ENCODE measurements at places on chromosomes 3 and 15.

DNA sequence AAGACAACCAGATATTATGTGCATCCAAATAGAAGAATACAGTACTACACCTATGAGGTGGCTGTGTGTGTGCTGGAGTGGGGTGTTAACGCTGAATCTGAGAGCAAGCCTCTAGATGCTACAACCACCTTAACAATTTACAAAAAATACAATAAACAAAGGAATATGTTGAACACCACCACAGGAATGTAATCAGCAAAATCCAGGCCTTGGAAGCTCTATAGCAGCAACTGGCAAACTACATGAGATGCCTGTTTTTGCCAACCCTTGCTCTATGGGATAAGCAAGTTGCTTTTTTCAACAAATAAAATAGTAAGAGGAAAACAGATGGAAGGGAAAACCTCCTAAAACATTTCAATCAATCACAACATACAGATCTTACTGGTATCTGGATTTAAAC, 23.9 kb downstream of the SLTM start:
- DNase-seq = no peak

DNA sequence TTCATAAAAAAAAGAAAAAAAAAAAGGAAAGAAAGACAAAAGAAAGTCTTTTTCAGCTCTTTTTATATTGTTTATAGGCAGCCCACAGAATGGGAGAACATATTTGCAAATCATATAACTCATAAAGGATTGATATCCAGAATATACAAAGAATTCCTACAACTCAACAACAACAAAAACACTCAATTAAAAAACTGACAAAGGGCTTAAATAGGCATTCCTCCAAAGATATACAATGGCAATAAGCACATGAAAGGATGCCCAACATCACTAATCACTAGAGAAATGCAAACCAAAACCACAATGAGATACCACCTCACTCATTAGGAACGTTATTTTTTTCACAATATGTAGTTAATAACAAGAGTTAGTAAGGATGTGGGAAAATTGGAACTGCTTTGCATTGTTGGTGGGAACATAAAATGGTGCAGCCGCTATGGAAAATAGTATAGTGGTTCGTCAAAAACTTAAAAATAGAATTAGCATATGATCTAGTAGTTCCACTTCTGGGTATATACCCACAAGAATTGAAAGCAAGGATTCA, 54.2 kb upstream of the CMTM8 start:
- DNase-seq = no peak

DNA sequence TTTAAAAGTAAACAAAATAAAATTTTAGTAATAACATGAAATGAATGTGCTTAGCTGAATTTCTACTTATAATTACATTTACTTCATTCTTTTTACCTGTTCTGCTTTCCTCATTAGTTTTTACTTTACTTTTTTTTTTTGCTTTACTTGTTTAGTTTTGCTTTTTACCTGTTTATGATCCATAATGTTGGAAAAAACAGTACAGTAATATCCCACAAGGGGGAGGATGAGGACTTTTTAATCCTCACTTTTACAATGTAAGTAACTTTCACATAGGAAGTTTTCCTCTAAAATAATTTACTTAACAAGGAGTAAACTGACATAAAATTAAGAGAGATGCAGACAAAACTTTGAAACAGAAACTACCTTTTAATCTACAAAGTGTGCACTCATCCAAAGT, 268.7 kb downstream of the TBC1D5 start:
- peak; percentile 14 for DNase-seq

DNA sequence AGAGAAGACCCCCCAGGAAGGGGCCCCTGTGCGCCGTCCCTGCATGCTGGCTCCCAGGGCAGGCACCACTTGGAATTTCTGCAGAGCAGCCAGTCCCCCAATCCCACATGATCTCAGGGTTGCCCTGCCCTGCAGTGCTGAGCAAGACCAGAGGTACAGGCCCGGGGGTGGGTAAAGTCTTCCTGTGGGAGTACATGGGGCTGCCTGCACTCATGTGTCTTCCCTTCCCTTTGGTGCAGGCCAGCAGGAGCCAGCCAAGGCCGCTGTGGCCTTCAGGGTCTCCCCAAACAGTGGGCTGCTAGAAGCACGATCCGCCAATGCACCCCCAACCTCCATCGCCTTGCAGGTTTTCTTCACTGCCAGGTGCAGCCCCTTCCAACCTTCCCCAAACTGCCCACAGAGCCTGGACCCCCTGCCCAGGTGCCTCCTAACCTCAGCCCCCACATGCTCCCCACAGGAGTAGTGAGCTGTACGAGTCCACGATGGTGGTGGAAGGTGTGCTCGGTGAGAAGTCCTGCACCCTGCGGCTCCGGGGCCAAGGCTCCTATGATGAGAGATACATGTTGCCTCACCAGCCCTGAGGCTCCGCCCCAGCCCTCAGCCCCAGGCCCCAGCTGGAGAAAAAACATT, 15.0 kb downstream of the ACAA1 start:
- DNase-seq = no peak

GRCh38 chr3:187266691-187267090, 24.8 kb downstream of the MASP1 start:
- no peak for DNase-seq

- DNase-seq = no peak
Observed at GRCh38 chr15:56337084-56337725, 28.0 kb upstream of the TEX9 start.

DNA sequence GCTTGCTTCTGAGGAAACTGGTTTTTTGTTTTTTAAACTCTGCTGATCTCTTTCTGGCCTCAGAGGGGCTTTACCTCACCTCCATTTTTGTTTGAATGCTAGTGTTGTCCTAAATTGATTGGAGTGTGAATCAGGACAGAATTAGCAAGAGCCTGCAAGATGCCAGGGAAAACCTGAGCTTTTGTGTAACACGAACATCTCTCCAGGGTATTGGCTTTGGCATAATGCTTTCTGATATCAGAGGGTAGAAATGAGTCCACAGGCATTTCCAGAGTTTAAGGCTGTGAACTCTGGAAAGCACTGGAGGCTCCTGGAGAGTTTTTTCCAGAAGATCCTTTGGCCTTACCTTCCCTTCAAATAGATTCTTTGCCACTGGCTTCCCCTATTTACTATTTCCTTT, 87.1 kb downstream of the WDR76 start:
- DNase-seq = no peak

DNA sequence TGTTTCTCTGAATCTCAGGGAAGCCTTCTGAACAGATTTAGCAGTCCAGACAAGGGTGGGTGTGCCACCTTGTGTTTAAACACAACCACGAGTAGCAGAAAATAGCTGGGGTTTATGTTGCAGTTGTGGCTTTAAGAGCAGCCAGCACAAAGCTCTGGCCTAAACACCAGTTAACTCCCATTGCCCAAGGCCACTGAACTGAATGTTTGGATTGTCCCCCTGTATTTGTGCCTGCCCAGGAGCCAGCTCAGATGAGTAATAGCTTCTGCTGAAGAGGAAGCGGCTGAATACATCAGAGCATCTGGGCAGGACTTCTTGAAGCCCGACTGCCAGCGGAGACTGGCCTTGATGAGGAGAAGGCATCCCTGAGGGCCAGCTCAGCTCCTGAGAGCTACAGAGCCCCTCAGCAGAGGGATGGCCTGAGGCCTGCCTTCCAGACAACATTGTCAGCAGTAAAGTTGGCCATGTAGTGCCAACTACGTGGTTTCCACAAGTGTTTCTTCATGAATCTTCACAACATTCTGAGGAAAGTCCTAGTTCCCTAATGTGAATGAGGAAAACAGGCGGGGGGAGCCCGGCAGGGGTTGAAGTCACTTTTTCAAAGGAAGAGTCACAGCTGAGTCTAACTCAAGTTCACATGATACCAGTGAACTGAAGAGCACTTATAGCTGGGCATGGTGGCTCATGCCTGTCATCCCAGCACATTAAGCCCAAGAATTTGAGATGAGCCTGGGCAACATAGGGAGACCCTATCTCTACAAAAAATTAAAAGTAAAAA, 65.8 kb upstream of the ZBTB38 start:
- no peak for DNase-seq

- no peak for DNase-seq
Observed at GRCh38 chr15:81421461-81421860, 47.4 kb upstream of the TMC3 start.

- DNase-seq = no peak
Observed at GRCh38 chr3:25547103-25547502, 117.6 kb downstream of the TOP2B start.

- no peak for DNase-seq
Observed at GRCh38 chr3:114417675-114418074, 123.8 kb downstream of the TIGIT start.

- DNase-seq = no peak
Observed at GRCh38 chr15:71971905-71972304, 146.0 kb downstream of the MYO9A start.

DNA sequence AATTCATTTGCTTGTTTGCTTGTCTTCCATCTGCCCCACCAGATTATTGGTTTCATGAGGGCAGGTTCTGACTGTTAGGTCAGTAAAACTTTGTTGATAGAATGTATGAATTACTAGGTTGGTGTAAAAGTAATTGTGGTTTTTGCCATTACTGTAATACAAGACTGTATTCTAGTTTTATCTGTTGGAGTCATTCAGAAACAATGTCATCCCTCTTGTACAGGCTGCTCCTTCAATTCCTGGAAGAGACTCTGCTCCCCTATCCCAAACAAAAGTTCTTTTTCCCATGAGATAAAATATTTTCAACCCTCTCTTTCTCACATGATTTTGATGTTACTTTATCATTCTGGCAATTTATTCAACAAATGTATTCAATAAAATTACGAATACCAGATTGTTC, 115.0 kb downstream of the CHST2 start:
- no peak for DNase-seq

GRCh38 chr3:106013971-106014370, 145.2 kb upstream of the CBLB start:
- DNase-seq = no peak

- DNase-seq = no peak
Observed at GRCh38 chr15:89072277-89072869, 15.9 kb upstream of the ABHD2 start.

GRCh38 chr3:58003093-58003492, 5.1 kb upstream of the FLNB start:
- no peak for DNase-seq

DNA sequence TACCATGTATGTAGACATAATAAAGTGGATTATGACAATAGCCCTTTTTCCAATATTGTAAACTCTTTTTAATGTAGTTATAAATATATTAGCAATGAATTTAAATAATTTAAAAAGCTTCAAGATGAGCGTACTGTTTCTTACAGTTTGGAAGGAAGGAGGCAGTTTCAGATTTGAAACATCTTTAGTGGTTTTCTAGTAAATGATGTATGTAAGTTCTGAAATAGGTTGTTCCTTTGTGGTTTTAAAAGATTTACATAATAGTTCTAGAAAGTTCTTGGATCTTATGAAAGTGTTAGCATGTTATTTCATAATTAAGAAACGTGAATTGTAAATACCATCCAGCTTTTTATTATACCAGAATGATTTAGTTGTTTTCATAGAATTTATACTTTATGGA, 16.0 kb downstream of the DNAJC19 start:
- no peak for DNase-seq

GRCh38 chr3:134901461-134901860, 106.4 kb downstream of the EPHB1 start:
- DNase-seq = no peak

GRCh38 chr3:135576751-135577150, 388.8 kb upstream of the PPP2R3A start:
- DNase-seq = no peak

DNA sequence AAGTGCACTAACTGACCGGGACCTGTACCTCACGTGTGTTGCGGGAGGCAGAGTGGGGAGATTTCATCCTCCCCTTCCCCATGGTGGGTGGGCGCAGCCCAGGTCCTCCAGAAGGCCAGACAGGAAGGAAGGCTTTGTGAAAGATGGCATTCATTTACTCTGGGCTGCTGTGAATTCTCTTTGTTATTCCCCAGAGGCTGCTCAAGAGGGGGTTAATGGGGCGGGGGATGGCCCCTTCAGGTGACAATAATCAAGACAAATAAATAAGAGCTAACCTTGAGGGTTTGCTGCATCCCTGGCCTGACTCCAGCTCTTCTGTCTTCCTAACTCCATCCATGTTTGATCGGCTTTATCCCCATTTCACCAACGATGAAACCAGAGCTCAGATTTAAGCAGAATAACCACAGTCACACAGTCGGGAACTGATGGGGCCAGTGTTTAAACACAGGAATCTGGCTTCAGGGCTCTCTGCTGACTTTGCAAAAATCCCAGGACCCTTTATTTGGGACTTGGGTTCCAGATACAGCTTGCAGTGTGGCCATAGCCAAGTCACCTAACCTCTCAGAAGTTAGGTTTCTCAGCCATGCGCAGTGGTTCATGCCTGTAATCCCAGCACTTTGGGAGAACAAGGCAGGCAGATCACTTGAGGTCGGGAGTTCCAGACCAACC, 16.5 kb downstream of the PIF1 start:
- no peak for DNase-seq

- no peak for DNase-seq
Observed at GRCh38 chr3:150049317-150049716, 78.6 kb upstream of the PFN2 start.

DNA sequence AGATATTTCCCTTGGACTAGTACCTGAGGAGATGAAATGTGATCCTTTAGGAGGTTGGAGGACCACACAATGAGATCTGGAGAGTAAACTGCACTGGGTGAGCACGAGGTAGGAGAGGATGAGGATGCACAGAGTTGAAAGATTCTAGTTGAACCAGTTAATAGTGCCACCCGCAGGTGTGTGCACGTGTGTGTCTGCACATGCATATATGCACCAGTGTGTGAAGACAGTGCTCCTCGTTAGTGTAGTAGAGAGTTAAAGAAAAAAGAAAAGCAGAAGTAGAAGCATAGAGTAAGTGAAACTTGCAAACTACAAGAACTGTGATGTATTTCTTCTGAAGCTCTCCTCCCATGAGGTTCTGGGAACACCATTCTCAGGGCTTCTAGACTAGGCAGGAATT, 8.4 kb downstream of the MED12L start:
- DNase-seq = peak; percentile 40

GRCh38 chr15:74823324-74823723, 3.1 kb upstream of the CPLX3 start:
- no peak for DNase-seq

DNA sequence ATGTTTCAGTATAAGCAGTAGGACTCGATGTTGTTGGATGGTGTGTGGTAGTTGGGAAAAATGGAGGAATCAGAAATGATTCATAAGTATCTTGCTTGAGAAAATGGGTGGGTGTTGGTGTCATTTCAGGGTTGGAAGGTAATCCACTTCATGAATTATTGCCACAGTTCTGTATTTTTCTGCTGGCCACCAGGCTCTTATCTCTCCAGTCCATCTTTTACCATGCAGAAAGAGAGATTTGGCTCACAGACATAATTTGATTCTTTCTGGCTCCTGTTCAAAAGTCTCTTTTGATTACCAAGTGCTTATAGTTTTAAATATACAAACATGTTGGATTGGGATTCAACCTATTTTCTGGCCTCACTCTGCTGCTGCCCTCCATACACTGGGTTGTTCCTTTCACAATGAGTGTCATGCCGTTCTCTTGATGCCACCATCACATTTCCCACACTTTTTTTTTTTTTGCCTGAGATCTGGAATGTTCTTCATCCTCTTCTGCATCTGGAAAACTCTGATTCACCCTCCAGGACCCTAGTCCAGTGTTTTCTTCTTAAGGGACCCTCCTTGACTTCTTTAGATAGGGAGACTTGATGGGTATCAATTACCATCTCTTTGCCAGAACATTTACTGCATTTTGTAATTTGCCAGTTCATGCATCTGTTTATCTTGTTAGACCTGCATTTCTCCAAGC, 69.4 kb upstream of the GAP43 start:
- no peak for DNase-seq

- no peak for DNase-seq
Observed at GRCh38 chr3:38800511-38800910, 15.5 kb downstream of the SCN10A start.

Data from hematopoietic multipotent progenitor cell treated with erythropoietin and hydrocortisone succinate and interleukin-3 and kit ligand, for 6 days (in vitro differentiated cells).